Activated naive CD8-positive, alpha-beta T cell treated with anti-CD3 and anti-CD28 coated beads, Interleukin-2, amount 50 U/mL, for 24 hours (primary cell): ENCODE measurements at places on chromosomes 12 and 14.

GRCh38 chr14:49999146-49999761 lies 106.4 kb downstream of the ARF6 start:
- DNase-seq = peak; percentile 84

DNA sequence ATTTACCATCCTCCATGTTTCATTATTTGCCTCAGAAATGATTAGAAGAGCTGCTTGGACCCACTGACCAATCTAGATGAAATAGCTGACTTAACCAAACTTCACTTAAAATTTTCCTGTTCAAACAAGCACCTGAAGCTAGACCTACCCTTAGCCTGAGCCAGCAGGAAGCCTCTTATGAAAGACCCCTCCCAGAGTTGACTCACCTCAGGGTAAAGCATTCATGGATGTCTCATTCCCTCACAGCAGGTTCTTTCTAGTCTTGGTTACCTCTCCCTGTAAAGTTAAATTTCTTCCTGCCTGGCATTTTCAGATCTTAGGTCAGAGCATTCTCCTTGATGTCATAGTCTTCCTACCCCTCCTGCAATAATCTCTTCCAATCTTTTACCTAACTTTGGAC lies 1209.8 kb downstream of the FLRT2 start:
- DNase-seq = no peak

- DNase-seq = no peak
Observed at GRCh38 chr14:99545586-99545985, 58.4 kb downstream of the CCDC85C start.

DNA sequence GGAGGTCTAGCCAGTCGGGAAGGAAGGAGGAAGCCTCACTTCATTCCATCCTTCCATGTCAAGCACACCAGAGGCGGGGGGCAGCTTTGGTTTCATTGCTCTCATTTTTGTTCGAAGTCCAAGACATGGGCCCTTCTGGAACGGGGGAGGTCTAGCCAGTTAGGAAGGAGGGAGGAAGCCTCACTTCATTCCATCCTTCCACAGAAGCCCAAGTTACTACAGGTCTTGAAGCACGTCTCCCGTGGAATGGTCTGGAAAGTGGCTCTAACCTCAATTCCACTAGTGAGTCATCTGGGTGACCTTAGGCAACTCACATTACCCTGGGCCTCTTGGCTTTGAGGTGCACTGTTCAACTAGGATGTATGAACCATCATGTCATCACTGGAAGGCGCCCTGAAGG lies 156.3 kb downstream of the NTF3 start:
- DNase-seq = no peak
